Activated CD4-positive, alpha-beta T cell treated with anti-CD3 and anti-CD28 coated beads, Interleukin-2, amount 50 U/mL, for 16 hours (primary cell): ENCODE measurements at places on chromosomes 11 and 22.

DNA sequence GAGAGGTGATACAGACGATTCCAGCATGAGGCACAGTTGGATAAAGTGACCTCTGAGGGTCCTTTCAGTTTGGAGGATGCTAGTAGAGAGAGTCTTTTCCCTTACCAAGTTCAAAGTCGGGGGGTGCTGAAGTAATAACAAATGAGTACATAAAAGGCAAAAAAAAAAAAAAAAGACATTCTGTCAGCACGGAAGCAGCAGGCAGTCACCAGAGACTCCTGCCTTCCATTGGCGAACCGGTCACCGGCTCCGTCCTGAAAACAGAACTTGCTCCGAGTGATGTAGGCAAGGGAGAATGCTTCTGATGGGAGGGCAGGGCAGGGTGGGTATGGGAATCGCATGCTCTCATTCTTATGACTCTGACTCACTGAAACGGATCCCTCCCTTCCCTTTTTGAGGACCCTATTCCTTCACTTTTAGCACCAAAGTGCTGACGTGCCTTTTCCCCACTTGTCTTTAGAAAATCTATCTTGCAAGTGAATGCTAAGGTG, 65.9 kb downstream of the PRR5L start:
- no peak for DNase-seq

DNA sequence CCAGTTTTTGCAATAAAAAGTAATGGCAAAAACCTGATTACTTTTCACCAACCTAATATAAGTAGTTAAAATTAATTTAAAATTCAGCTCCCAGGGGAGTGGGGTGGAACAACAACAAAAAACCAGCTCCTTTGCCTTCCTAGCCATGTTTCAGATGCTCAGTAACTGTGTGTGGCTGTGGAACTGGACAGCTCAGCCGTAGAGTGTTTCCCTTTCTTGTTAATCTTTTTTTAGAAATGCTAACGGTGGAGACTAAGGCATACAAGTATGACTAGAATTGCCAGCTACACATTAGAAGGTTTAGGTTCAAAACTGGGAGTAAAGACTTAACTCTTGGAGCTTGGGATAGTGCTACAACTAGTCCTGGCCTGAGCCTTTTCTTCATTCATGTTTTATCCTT, 45.0 kb downstream of the PPP6R3 start:
- no peak for DNase-seq

DNA sequence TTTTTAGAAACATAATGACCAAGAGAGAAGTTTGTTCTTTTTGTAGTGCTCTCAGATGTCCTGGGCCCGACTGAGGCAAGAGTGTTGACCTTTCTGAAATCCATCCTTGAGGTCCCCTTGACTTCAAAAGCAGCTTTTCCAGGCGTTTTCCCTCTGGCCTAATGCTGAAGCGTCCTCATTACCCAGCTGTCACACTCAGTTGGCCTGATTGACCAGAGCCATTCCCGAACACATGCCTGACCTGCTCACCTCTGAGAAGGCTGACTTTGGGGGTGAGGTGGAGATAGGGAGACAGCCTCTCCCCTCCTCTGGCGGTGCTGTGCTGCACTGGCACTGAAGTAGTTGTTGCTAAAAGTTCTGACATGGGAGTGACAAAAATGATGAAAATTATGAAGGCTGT, 66.9 kb downstream of the ALX4 start:
- DNase-seq: no peak

DNA sequence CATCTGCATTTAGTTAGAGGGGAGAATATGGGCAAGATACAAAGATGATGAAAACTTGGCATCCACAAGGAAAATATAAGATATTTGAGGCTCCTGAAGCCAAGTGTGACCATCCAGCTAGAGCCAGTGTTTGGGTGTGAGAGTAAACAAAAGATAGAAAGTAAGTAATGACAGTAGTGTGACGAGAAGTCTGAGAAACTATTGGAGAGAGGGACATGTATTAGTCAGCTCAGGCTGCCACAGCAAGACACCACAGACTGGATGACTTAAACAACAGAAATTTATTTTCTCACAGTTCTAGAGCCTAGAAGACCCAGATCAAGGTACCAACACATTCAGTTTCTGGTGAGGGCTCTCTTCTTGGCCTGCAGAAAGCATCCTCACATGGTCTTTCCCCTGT, 6.4 kb upstream of the CCKBR start:
- DNase-seq: peak; percentile 47

GRCh38 chr11:46345881-46346484, 1.3 kb upstream of the DGKZ start:
- peak; percentile 45 for DNase-seq

GRCh38 chr22:18032455-18033101, 8.2 kb upstream of the MICAL3 start:
- DNase-seq: no peak

DNA sequence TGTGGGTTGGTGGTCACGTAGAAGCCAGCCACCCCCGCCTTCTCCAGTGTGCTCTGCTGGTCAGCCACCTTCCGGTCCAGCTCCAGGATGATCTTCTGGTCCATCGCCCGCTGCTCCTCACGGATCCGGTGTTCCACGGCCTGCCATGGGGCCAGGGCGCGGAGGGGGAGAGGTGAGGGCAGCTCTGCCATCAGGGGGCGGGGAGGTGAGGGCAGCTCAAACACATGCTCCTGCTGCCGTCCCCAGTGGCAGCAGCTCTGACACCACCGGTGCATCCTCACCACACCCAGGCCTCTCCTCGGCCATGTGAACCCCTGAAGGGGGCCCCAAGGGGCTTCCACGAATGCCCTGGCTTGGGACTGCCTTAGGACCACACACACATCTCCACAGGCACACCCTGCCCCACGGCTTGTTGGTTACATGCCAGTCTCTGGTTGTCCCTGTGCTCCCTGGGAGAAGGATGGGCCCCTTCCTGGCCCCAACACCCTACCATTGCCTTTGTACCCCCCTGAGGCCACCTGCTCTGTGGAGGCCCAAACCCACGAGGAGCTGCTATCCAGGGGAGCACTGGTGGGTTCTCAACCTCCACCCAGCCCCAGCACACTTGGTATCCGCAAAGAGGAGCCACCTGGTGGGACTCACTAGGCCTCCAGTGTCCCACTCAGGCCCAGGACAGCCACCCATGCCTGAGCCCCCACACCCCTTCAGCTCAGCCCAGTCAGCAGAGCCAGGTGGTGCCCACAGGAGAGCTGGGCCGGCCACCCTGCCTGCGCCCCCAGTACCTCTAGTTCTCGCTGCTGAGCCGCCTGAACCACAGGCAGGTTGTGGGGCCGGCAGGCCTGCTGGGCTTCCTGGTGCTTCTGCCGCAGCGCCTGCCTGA, 4.3 kb downstream of the DGCR6L start:
- no peak for DNase-seq

GRCh38 chr11:102757823-102758549, 22.4 kb downstream of the MMP10 start:
- DNase-seq: no peak

DNA sequence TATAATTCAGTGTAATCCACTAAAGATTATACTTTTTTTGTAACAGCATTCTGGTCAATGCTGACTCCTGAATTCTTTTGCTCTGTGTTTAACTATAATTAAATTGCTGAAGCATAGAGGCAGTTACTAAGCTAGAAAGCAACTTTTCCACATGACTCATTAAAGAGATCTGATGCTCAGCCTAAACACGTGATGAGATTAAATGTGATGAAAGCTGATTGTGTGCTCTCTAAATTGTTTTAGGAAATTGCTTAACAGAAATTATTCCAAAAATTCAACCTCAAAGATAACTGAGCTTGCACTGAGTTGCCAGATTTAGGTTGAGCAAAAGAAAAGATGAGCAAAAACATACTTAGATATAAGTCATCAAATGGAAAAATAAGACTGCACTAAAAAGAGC, 1033.6 kb downstream of the FAM181B start:
- DNase-seq: no peak

DNA sequence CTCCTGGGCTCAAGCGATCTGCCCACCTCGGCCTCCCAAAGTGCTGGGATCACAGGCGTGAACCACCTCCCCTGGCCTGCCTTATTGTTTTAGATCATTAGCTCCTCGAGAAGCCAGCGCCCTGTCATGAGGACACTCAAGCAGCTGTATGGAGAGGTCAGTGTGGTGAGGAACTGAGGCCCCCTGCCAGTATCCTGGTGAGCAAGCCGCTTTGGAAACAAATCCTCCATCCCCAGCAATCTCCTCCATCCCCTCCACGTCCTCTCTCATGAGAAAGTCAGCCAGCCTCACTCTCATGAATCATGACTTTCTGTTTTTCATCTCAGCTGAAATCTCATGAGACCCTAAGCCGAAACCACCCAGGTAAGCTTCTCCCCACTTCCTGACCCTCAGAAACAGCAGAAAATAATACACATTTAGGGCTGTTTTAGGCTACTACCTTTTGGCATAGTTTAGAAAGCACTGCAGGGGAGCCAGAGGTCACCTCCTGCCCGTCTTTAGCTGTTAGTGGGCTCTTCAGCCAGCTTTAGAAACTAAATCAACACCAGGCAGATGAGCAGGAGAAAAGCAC, 56.0 kb downstream of the CTTN start:
- DNase-seq: no peak

GRCh38 chr11:32033491-32033890, 57.4 kb upstream of the RCN1 start:
- no peak for DNase-seq

GRCh38 chr11:68140496-68141245, 19.5 kb upstream of the CHKA start:
- DNase-seq: no peak

DNA sequence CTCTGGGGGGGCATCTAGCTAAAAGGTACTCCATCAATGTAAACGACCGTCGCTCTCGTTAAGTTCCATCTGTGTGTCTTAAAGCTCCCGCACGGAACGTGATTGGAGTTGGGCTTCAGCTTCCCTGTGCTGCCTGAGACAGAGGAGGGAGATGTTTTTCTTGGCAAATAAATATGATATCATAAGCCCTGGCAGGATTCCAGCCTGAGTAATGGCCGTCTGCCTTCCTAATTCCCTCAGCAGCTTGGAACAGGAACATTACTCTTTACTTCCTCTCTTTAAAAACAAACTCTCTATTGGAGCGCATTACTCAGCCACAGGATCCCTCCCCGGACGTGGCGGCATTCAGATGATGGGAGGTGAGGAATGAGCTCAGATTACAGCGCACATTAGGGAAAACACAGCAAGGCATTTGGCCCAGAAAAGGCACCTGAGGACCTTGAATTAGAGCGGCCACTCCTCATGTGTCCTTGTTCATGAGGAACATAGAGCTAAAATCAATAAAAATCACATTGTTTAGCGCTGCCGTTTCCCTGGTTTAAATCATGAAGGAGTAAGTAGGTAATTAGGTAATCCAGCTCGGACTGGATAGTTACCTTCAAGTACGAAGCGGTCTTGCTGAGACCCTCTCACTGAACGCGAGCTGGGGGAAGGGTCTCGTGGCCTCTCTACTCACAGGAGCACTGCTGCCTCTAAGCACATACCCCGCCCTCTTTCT, 230.4 kb downstream of the ST3GAL4 start:
- no peak for DNase-seq

DNA sequence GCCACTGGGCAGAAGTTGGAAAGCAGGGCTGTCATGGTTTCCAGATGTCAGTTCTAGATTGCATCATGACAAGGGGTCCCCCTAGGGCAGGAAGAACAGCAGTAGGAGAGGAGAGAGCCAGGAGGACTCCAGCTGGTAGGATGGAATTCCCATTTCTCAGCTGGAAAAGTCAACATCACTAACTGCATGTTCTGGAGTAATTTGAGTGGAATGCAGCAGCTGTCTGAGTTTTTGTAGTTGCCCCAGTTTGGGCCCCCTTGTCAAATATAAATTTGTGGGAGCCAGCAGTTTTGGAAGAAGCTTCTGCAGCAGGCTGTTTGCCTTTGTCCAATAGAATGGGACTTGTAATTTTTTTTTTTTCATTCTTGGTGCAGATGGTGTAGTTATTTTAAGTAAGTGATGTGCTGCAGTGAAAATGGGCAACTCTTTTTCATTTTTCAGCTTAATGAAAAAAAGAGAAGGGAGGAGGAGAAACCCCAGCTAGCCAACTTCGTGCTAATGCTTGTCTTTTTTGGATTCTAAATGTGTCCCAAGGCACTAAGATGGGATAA, 86.9 kb downstream of the LDLRAD3 start:
- DNase-seq: no peak

DNA sequence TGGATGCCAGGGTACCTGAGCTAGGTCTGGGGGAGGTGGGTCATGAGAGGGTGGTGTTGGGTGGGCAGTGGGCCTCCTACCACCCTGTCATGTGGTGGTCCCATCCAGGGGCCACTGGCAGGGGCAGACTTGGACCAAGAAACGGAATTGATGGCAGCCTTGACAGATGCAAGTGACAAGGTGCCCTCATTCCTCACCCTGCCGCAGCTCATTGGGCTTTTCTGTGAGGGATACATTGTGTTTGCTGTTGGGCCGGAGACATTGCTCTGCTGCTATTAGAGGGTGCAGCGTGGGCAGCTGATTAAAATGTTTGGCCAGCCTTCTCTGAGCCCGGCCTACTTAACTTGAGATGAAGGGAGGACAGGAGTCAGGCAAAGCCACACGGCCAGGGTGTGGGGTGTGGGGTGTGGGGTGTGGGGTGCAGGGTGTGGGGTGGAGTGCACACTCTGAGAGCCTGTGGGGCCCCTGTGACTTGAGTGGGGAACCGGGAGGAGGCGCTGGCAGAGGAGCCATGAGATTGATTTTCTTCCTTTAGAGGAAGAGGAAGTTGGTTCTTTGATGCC, 351.5 kb downstream of the TBC1D22A start:
- DNase-seq: no peak

DNA sequence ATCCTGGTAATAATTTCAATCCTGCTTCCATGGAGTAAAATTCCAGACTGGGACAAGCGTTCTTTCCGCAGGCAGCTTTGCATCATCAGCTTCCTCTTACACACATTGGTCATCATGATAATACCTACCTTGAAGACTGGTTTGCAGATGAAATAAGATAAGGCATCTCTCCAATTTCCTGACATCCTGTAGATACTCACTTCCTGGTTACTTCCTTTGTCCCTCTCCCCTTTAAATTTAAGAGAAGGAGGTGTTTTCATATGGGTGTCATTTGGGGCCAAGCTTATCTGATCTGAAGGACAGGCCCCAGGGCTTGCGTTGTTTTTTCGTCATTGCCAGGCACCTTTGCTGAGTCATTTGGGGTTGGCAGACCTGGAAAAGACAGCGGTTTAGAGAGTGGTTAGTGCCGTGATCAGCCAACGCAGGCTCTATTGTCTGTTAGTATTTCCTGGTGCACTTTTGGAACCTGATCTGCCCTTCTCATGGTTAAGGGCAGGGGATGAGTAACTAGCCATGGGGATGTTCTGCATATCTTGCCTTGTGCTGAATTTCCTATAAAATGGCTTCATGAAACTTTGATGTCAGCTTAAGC, 24.1 kb downstream of the GRAMD1B start:
- DNase-seq: peak; percentile 95

DNA sequence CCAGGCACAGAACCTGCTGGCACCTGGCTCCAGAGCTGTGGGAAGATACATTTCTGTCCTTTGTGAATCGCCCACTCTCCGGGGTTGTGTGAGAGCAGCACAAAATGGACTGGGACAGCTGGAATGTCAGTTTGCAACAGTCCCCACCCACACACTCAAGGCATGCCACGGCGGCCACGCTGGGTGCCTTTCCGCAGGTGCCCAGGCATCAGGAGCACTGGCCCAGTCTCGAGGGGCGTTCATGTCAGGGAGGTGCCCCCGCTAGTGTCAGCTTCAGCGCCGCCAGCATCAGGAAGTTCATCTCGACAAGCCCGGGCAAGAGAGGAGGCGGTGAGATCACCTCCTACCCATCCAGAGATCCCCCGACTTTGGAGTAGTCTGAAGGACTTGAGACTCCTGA, 2.1 kb downstream of the TP53AIP1 start:
- DNase-seq: no peak

- DNase-seq: no peak
Measured at GRCh38 chr11:124446916-124447315, 1.4 kb upstream of the OR8B8 start.

GRCh38 chr11:46133119-46133518, 11.9 kb upstream of the PHF21A start:
- DNase-seq: no peak

GRCh38 chr11:117488996-117489952, 161.6 kb downstream of the CEP164 start:
- DNase-seq: no peak
